ENCODE measurements at places on chromosomes 2 and 18. TPM values are rescaled to one million over a fixed set of nuclear protein-coding genes. Genes with fewer than 3 reads are reported as not detected.

Gene CCDC195
- not detected for total RNA-seq

Gene B3GNT7
- total RNA-seq, result 73.1 TPM

Gene RAB27B
- 0.60 TPM for total RNA-seq

Gene ZNF2
- 2.9 TPM for total RNA-seq

Gene IL36RN
- not detected for total RNA-seq

Gene SERPINB3
- total RNA-seq, result 0.17 TPM

Gene IL37
- total RNA-seq, result not detected

Gene KIF5C
- total RNA-seq, result 58.1 TPM

Gene TRIM43
- total RNA-seq, result not detected

Gene GAD1
- 0.34 TPM for total RNA-seq

Gene GPR45
- not detected for total RNA-seq

Gene GKN2
- not detected for total RNA-seq

Gene CHRNG
- not detected for total RNA-seq

Gene ABCB11
- total RNA-seq, result not detected

Gene MARCHF4
- total RNA-seq, result 2.9 TPM

Gene EN1
- total RNA-seq, result not detected

Gene OSR1
- total RNA-seq, result not detected

Gene DSG3
- 0.07 TPM for total RNA-seq

Gene SLC4A3
- total RNA-seq, result 7.4 TPM

Gene HOXD13
- total RNA-seq, result not detected

Gene AQP4
- total RNA-seq, result 2.1 TPM

Gene GALNT3
- 22.6 TPM for total RNA-seq

Gene GNLY
- not detected for total RNA-seq

Gene CCDC85A
- not detected for total RNA-seq

Gene MFSD2B
- total RNA-seq, result 1.1 TPM

Gene NABP1
- 5.0 TPM for total RNA-seq

Gene MAB21L4
- total RNA-seq, result not detected

Gene FAHD2B
- 36.9 TPM for total RNA-seq

Gene ZNF396
- total RNA-seq, result 0.74 TPM

Gene HOXD12
- total RNA-seq, result not detected

Gene SP140
- total RNA-seq, result 1.7 TPM

Gene PARD6G
- total RNA-seq, result 18.8 TPM

Gene CCDC102B
- 0.78 TPM for total RNA-seq

Gene TMEM163
- 2.8 TPM for total RNA-seq

Gene TUBB8B
- total RNA-seq, result 0.36 TPM

Gene SALL3
- total RNA-seq, result 54.5 TPM

Gene PTPRN
- total RNA-seq, result 5.2 TPM

Gene BMP10
- total RNA-seq, result not detected

Data from H1 (cell line).